ENCODE measurements at places on chromosomes 3 and 15.

GRCh38 chr15:57263520-57263919 is 112.8 kb upstream of the CGNL1 start:
- no peak for DNase-seq

DNA sequence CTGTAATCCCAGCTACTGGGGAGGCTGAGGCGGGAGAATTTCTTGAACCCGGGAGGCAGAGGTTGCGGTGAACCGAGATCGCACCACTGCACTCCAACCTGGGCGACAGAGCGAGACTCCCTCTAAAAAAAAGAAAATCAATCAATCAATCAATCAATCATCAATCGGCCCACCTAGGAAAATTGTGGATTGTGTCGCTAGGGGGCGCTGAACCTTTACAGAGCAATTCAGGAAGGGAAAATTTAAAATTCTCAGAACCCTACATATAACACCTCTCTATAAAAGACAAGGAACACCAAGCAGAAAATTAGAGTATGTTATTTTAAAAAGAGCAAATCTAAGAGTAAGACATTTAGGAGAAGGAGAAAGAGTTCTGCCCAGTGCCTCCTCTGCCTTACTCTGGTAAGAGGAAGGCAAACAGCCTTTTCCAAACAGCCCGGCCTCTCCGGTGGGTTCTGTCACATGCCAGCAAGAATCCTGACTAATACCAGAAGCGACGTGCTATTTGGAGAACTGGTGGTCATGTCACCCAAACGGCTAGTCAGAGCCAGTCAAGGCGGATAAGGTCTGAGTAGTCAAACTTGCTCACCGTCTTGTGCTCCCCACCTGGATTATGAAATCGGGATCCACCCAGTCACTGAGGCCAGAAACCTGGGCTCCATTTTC is 22.3 kb upstream of the SMCO1 start:
- no peak for DNase-seq

DNA sequence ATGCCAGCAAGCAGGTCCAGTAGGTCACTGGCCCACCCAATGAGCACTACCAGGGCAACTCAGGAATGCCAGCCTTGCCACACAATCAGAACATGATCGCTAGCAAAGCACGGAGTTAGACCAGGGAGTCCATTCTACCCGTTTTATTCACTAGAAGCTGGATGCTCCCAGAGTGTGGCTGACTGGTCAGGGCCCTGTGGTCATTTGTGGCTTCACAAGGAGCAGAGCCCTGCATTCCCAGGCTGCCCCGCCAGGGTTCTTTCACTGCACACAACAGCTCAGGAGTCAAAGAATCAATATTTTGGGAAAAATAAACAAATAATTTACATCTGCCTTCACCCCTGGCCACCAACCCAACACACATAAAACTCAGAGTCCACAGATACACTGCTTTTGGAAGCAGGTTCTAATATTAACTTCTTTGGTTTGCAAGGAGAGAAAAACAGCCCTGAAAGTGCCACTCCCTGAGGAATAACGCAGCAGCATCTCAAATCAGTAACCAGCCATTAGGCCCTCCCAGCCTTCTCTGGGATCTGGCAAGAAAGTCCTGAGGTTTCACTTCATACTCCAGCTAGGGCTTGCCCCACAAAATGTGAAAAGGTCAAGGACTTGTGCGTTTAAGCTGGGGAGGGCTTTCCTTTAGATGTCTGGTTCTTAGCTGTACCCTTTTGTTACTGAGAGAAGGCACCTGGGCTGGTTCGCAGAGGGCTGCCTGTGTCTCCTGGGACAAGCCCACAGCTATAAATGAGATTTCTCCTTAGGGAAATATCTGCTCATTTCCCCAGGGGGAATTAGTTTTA is 16.0 kb downstream of the SIAH2 start:
- no peak for DNase-seq

DNA sequence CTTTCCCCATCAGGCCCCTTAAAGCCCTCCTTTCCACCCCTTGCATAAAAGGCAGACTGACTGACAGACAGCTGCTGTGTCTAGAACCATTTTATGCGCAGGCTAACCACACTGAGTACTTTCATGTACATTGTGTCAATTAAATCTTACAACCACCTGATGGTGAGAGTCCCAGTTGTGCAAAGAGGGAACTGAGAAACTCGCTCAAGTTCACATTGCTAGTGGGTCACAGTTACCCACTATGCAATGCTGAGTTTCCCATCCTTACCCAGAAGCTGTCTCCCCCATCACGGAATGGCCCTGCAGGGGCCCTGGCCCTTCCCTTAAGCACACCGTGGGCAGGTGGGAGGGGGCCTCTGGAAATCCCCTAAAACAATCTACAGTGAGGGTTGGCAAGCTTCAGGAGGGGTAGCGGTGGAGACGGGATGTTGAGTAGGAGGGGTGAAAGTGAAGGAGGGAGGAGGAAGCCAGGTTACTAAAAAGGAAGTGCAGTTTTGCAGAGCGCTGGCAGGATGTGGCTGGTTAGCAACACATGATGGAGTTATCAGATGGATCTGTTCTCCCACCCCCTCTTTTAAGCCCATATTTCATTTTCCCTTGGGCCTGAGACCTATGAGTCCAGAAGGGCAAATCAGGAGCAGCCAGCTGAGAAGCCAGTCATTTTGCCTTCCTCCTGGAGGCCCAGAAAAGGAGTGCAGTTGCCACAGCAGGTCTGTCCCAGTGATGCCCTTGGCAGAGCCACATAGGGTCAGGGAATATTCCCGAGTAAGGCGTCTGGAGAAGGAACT is 30.0 kb downstream of the STARD5 start:
- DNase-seq, result no peak

DNA sequence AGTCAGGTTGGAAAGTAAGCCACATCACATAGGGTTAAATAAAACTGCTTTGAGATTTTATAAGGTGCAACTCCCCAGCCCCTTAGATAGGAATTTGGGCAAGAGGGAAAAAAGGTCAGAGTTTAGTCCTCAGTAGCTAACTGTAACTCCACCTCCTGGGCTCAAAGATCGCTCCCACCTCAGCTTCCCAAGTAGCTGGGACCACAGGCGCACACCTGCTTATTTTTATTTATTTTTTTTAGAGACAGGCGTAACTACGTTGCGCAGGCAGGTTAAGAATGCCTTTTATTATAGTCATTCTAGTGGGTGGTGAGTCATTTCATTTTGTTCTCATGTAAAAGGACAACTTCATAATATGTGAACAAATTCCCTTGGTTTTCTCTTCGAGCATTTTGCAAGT is 14.7 kb downstream of the TM2D3 start:
- no peak for DNase-seq

GRCh38 chr3:150255413-150255812 is 152.7 kb upstream of the TSC22D2 start:
- peak; percentile 13 for DNase-seq

Data from nucleus accumbens (tissue), 56 donors.